Fibroblast of skin of left quadriceps (primary cell): ENCODE measurements at places on chromosomes 5 and 9.

DNA sequence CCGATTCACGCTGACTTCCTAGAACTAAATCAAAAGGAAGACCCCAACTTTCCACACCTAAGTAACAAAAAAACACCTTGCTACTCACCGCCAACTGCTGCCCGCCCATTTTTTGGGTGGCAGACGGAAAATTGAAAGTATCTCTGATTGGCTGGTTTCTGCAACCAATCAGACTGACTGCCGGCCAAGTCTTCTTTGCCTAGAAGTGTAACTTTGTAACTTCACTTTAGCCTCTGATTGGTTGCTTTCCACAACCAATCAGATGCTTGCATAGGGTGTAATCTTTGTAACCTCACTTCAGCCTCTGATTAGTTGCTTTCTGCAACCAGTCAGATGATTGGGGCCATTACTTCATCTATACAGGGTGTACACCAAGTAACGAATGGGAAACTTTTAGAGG lies 42.6 kb upstream of the ANKH start:
- DNase-seq: no peak

- no peak for DNase-seq
These were observed 163.7 kb upstream of the GNA14 start for GRCh38 chr9:77811832-77812231.

DNA sequence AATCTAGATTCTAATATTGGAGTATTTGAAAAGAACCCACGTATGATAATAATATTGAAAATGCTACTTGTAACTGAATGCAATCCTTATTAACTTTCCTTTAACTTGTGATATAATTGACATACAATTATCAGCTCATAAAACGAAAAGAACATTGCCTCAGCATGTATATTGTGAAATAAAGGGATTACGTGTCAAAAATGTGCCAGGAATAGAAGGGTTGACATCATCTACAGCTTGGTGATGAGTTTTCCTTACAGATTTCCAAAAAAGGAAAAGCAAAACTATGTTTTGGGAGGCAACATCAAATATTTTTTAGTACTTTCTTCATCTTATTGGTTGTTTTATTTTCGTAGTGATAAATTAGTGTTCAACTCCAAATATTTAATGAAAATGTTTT lies 266.0 kb upstream of the PTGER4 start:
- DNase-seq: peak; percentile 48

DNA sequence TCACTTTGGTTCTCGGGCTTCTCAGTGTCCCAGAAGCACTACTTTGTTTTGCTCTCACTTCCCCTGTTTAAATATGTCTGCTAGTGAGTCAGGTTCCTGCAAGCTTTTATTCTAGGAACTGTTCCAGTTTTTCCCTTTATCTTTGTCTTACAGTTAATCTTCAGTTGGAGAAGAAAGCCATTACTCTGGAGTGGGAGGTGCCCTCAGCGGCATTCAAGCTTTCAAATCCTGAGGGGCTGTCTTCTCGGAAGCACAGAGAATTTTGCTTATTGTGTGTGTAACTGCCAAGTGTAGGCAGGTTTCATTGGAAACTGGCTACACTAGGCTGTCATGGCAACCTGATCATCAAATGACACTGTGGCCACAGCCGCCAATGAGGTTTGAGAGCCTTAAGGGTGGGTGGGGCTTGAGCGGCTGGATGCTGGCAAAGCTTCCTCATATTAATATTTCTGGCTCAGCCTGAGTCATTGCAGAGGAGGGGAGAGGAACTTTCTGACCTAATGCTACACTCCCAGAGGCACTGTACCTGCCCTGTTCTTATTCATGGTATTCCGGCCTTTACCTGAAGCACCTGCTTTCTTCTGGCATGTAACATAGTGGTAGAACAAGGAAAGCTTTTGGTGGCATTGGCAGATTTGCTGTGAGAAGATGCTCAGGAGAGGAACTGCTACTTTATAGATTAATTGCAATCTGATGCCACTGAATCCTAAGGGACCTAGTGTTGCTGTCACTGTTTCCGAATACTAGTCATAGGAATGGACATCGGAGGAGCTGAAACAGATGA lies 26.3 kb downstream of the SLC25A25 start:
- DNase-seq: peak; percentile 94

DNA sequence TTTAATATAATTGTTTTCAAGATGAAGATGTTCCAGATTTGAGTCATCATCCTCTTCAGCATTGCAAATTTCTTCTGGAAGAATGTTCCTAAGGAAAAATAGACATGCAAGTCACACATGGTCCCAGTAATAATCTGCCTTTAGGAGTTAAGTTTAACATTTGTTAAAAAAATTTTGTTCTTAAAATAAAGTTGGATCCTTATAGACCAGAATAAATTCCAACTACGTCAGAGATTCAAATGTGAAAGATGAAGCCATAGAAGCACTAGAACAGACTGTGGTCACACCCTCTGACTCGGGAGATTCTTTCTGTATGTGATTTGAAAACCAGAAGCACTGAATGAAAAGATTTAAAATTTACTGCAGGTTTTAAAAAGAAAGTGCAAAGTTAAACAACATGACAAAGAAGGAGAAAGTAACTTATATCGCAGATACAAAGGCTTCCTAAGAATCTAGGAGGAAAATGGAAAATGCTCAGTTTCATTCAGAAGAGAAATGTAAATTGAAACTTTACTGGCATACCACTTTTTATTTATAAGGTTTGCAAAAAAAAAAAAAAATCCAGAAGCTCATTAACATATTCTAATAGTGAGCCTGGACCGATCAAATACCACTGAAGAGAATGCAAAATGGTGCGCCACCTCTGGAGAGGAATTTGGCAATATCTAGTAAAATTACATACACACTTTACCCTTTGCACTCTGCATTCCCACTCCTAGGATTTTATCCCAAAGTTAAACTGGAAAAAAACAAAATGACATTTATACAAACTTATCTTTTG lies 14.3 kb upstream of the ASPN start:
- no peak for DNase-seq

- DNase-seq: no peak
These were observed 46.0 kb downstream of the ENTREP1 start for GRCh38 chr9:69371001-69371400.

GRCh38 chr5:165705960-165706359 lies 2200.5 kb downstream of the MAT2B start:
- no peak for DNase-seq

DNA sequence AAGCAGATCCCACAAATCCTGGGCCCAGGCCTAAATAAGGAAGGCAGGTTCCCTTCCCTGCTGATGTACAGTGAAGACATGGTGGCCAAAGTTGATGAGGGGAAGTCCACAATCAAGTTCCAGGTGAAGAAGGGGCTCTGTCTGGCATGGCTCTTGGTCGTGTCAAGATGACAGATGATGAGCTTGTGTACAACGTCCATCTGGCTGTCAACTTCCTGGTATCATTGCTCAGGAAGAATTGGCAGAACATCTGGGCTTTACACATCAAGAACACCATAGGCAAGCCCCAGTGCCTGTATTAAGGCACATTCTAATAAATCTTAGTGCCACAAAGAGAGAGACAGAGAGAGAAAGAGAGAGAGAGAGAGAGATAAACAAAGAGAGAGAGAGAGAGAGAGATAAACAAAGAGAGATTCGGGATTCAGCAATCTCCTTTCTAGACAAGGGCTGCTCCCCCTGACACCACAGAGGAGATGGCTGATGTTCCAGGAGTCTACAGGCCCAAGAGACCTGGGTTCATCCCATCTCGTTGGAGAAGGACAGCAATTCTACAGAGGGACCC lies 45.5 kb upstream of the HSPA9 start:
- DNase-seq: no peak

GRCh38 chr9:119701651-119702050 lies 332.4 kb upstream of the BRINP1 start:
- DNase-seq: no peak
